ENCODE measurements at places on chromosomes 12 and 14.
A peak's percentile ranks its signal among the peaks of the same experiment; 100 is the strongest.

DNA sequence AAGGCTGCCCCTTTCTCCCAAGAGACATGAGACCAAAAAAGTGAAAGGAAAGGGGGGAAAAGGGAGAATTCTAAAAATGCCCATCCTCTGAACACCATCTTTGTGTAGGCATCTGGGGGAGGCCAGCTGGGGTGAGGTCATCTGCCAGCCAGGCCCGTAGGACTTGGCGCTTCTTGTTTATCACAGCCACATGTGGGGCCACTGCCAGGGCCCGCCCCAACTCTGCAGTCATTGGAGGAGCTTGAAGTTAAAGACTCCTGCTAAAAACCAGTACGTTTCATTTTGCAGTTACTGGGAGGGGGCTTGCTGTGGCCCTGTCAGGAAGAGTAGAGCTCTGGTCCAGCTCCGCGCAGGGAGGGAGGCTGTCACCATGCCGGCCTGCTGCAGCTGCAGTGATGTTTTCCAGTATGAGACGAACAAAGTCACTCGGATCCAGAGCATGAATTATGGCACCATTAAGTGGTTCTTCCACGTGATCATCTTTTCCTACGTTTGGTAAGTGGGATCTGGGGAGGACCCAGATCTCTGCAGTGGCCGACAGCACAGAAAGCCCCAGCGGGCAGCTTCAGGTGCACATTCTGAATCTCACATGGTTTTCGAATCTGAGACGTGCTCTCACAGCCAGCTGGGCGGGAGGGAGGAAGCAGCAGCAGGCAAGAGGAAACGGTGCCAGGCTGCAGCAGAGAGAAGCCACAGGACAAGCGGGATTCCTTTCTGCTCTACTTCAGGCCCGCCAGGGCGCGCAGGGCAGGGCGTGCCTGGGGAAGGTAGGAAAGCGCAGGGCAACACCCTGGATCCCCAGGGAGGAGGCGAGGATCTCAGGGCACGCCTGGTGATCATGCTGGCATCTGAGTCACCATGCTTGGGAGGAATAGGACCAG, at the start of gene P2RX7:
P2RX7 (plus strand) TSS at position 276 of the 881 bp plus-strand sequence; CDS start at position 371, 95 bp downstream.
- peak; percentile 82 for DNase-seq

DNA sequence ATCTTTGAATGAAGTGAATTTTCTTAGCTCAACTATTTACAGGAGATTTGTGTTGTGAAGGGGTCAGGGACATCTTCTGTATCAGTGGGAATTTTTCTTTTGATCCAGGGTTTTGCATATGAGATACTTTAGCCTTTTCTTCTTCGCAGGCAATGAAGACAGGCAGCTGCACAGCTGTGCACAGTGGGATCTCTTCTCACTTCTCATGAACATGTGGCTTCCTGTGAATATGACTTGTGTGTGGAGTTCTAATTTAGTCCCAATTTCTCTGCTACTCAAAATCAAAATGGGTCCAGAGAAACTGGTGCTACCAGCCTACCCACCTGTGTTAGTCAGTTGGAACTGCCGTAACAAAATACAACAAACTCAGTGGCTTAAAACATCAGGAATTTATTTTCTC, 37.8 kb downstream of the ARF6 start:
- DNase-seq: no peak

- peak; percentile 52 for DNase-seq
These were observed 29.9 kb upstream of the SLC38A2 start for GRCh38 chr12:46402451-46402850.

- DNase-seq: no peak
These were observed 19.3 kb downstream of the RFX4 start for GRCh38 chr12:106602076-106602475.

GRCh38 chr12:29050503-29050902, 98.6 kb upstream of the FAR2 start:
- DNase-seq: no peak

- DNase-seq: no peak
These were observed 3.0 kb downstream of the MIS18BP1 start for GRCh38 chr14:45249856-45250575.

DNA sequence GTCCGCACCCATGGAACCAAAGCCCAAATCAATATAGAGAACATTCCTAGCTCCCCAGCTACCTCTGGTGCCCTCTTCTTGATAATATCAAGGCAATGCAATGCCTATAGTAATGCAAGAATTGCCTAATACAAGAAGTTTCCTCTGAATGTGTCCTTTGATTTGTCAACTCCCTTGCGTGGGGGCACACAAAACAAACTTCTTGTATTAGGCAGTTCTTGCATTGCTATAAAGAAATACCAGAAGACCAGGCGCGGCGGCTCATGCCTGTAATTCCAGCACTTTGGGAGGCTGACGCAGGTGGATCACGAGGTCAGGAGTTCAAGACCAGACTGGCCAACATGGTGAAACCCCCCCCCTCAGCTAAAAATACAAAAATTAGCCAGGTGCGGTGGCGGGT, 10.4 kb upstream of the ITPK1 start:
- DNase-seq: no peak

DNA sequence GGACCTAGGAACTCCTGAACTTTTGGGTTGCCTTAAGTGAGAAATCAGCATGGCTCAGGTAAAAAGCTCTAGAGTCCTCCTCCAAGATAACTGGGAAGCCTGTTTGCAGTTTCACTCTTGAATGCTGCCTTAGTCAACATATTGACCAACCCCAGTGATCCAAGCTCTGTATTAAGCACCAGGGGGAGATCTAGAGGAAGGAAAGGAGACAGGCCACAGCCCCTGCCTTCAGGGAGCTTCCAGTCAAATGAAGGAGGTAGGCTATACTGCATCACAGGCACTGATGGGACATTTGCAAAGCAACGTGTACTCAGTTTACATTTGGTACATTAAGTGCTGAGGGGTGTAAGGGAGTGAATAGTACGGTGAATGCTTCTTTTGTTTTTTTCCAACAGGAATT, 1.2 kb upstream of the CSAD start:
- DNase-seq: no peak

GRCh38 chr14:73760598-73761586, 46.7 kb upstream of the PNMA1 start:
- no peak for DNase-seq

GRCh38 chr12:69484428-69484827, 14.2 kb downstream of the FRS2 start:
- no peak for DNase-seq

DNA sequence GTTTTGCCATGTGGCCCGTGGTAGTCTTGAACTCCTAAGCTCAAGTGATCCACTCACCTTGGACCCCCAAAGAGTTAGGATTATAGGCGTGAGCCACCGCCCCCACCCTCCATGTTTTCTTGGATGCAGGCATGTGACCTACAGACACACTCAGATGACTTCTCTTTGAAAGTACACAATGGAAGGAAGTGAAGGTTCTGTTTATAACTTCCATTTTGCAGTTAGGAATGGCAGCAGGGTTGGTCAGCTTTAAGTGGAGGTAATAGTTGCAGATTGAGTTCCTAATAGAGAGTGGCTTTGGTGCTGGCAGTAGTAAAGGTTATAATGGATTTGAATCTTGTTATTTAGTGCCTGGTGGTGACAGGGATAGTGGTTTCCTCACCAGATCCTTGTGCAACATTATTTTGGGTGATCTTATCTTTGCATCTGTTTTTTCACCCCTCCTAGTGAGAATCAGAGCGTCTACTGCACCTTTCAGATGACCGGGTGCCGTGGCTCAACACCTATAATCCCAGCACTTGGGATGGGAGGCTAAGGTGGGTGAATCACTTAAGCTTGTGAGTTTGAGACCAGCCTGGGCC, 15.3 kb downstream of the LARP4 start:
- no peak for DNase-seq

DNA sequence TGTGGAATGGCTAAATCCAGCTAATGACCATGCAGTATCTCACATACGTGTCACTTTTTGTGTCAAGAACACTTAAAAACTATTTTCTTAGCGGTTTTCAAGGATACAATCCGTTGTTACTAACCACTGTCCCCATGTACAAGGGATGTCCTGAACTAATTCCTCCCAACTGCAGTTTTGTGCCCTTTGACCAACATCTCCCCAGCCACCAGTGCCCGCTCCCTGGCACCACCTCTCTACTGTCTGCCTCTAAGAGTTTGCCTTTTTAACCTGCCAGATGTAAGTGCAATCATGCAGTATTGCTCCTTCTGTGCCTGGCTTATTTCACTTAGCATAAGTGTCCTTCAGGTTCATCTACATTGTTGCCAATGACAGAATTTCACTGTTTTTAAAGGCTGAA, 315.7 kb downstream of the TMEM121 start:
- no peak for DNase-seq

GRCh38 chr14:104110491-104111209, 25.1 kb downstream of the ASPG start:
- no peak for DNase-seq

DNA sequence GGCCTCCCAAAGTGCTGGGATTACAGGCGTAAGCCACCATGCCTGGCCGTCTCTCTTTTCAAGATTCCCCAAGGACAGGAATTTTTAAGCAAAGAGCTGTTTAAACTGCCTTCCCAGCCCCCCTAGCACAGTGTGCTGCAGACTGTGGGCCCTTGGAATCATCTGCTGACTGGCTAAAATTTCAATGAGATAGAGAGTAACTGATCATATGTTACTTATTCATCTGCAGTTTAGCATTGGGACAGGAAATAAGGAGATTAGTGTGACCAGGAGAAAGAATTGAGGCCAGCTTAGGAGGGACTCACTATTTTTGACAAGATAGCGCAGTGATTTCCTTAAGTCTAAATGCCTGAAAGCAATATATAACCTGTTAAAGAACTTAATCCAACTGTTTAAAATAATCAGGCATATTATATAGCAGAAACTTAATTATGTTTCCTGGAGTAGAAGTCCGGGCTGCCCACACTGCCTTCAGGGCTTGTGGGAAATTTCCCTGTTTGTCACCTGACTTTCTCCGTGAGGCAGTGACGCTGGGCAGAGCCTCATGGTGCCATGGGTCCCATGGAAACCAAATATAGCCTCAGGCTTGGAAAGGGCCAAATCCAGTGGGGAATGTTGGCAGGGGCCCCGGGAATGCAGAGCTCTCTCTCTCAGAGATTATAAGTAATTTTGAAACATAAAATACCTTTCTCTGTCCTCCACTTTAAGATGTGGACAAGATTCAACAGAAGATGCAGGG, 22.8 kb upstream of the CEBPE start:
- peak; percentile 94 for DNase-seq

GRCh38 chr12:130481392-130481879, 143.7 kb downstream of the PIWIL1 start:
- DNase-seq: no peak

GRCh38 chr12:49537752-49538509, 899 bp upstream of the KCNH3 start:
- DNase-seq: no peak

- DNase-seq: no peak
These were observed 17.0 kb upstream of the IRF2BPL start for GRCh38 chr14:77045238-77046162.

- DNase-seq: no peak
These were observed 118.0 kb downstream of the TBX5 start for GRCh38 chr12:114287821-114288525.

GRCh38 chr12:129971721-129972120, 67.9 kb upstream of the TMEM132D start:
- DNase-seq: no peak

DNA sequence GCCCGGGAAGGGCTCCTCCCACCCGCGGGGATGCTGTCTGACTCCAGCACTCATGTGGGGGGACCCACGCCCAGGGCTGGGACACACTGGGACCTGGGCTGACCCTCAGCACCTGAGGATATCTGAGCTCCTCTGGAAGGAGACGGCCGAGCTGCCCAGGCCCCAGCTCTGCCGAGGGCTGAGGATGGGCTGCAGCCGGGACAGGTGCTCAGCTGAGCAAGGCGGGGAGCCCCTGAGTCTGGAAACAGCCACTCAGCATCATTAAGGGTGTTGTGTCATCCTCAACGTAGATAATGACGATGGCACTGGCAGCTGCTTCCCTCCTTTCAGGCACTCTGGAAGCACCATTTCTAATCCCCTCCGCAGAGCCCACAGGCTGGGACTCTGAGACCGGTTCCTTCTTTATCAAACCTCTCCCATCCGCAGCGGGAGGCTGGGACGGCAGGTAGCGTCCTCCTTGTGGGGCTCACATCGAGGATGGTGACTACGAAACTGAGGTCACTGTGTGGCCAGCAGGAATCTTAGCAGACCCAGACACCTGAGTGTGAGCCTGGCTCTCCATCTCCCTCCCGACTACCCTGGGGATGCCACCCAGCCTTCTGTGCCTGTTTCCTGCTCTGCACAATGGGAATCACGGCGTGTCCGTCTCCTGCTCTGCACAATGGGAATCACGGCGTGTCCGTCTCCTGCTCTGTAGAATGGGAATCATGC, 26.7 kb upstream of the SFSWAP start:
- DNase-seq: no peak

DNA sequence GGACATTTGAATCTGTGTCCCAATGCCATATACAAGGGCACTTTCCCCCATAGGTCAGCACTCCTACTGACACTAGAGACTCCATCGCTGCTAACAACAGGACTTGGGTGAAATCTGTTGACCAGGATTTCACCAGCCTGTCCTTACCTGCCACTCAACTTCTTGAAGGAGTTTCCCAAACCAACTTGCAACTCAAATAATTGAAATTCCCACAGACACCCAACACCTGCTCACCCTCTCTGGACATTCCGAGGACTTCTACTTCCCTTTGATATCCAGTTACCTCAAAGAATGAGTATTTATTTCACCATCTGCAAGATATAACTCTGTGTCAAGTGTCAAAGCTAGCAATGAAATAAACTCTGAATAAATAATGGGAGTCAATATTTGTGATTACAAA, 44.6 kb downstream of the LLPH start:
- DNase-seq: no peak

GRCh38 chr14:86639146-86639545, 1109.2 kb downstream of the FLRT2 start:
- DNase-seq: no peak

GRCh38 chr14:35818346-35819115, 7.6 kb upstream of the BRMS1L start:
- no peak for DNase-seq

GRCh38 chr12:102638777-102639176, 158.4 kb upstream of the IGF1 start:
- no peak for DNase-seq

- no peak for DNase-seq
These were observed 64.5 kb downstream of the PAX9 start for GRCh38 chr14:36726128-36726527.

DNA sequence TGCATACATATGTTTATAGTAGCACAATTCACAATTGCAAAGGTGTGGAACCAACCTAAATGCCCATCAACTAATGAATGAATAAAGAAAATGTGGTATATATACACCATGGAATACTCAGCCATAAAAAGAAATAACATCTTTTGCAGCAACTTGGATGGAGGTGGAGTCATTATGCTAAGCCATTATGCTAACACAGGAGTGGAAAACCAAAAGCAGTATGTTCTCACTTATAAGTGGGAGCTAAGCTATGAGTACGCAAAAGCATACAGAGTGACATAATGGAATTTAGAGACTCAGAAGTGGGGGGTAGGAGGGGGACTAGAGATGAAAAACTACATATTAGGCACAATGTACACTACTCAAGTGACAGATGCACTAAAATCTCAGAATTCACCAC, 16.2 kb upstream of the SPTSSA start:
- no peak for DNase-seq

GRCh38 chr14:78567343-78567742, 397.2 kb downstream of the NRXN3 start:
- DNase-seq: no peak

GRCh38 chr14:63426838-63427352, 108.2 kb upstream of the GPHB5 start:
- no peak for DNase-seq

- DNase-seq: no peak
These were observed 3.3 kb downstream of the OR10AD1 start for GRCh38 chr12:48199774-48200221.

- DNase-seq: no peak
These were observed 267.1 kb upstream of the CRY1 start for GRCh38 chr12:107360482-107360881.

Data from tibial artery (tissue), 4 donors.